ENCODE measurements at places on chromosomes 5 and 9.

GRCh38 chr5:109703829-109704228, 14.1 kb downstream of the MAN2A1 start:
- DNase-seq: no peak

- peak; percentile 42 for DNase-seq
Measured at GRCh38 chr9:84325347-84325973, 15.1 kb downstream of the SLC28A3 start.

DNA sequence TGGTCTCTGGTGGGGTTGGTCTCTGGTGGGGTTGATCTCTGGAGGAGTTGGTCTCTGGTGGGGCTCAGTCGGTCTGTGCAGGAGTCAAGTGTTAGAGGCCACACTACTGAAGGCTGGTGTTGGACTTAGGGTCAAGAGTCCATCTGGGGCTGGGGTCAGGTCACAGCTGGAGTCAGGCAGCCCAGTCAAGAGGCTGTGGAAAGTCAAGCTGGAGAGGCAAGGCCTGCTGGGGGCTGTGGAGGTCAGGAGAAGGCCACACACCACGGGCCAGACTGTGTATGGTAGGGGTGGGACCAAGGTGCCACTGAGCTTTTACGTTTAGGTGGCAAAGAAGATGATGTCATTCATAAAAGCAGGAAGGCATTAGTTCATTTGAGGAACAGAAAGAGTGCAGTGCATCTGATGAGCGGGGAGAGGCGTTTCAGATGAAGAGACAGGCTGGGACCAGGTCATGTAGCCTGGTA, 16.7 kb upstream of the CD74 start:
- no peak for DNase-seq

DNA sequence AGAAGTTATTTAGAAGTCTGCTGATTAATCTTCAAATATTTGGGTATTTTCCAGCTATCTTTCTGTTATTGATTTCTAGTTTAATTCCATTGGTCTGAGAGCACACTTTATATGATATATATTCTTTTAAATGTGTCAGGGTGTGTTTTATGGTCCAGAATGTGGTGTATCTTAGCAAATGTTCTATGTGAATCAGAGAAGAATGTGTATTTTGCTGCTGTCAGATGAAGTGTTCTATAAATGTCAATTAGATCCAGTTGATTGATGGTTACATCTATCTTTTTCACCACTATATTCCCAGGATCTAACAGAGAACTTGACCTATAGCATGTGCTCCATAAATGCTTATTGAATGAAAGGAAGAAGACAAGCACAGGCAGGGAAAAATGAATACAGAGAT, 17.5 kb upstream of the ERAP1 start:
- no peak for DNase-seq

DNA sequence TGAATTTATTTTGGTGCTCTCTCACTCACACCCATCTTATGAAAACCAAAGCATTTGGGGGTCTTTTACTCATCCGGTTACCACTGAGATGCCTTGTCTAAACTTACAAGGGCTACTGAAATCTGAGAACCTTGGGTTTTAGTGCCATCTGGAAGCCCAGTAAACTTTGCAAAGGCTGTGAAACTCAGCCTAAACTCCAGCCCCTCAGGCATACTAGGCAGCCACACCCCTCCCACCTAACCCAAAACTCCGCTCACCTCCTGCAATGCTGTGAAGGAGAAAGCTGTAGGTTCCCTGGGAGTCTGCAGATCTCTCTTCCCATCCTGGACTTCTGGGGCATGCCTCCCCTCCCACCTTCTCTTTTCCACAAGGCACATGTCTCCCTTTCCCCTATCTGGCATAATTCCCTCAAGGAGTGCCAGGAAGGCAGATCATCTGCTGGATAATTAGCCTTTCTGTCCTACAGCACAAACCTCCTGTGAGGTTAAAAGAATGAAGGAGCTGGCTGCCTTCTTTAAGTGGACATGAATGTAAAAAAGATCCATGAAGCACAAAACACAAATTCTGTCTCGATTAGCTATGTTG, 71.5 kb upstream of the ANXA1 start:
- no peak for DNase-seq

DNA sequence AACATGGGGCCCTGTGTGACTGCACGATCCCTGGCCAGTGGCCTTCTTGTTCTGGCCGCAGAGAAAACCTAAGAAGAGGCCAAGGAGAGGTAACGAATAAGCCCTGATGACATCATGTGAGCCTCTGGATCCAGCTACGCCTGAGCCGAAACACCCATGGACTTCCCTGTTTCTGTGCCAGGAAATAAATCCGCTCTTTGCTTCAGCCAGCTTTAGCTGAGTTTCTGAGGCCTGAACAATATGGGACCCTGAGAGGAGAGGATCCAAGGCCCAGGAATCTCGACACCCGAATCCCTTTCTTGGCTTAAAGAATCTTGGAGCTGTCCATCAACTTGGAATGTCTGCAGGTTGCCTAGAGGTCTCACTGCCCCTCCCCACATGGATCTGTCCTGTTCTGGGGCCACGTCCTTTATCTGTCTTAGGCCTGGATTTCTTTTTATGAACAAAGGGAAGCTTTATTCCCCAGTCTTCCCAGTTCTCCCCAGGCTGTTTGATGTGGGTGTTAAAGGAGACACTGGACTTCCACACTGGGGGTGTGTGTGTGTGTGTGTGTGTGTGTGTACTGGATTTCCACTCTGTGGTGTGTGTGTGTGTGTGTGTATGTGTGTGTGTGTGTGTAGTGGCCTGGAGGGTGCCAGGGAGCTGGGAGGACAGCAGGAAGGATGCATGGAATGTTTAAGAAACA, 13.7 kb downstream of the IER5L start:
- no peak for DNase-seq

GRCh38 chr9:114046875-114047274, 31.2 kb downstream of the AMBP start:
- no peak for DNase-seq

GRCh38 chr9:72390907-72391306, 25.9 kb upstream of the ZFAND5 start:
- DNase-seq: no peak

DNA sequence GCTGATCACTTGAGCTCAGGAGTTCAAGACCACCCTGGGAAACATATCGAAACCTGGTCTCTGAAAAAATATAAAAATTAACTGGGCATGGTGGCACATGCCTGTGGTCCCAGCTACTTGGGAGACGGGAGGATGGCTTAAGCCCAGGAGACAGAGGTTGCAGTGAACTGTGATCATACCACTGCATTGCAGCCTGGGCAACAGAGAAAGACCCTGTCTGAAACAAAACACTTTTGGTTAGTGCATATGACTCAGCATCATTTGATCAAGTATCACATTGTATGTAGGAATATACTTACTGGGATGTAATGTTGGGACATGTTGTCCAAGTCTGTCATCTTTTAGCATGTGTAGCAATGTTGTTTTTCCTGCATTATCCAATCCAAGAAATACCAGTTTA, 12.0 kb downstream of the SAR1B start:
- DNase-seq: no peak

GRCh38 chr5:116455061-116455460, 119.6 kb downstream of the SEMA6A start:
- peak; percentile 88 for DNase-seq

GRCh38 chr5:36373527-36374086, 71.9 kb upstream of the RANBP3L start:
- peak; percentile 65 for DNase-seq

DNA sequence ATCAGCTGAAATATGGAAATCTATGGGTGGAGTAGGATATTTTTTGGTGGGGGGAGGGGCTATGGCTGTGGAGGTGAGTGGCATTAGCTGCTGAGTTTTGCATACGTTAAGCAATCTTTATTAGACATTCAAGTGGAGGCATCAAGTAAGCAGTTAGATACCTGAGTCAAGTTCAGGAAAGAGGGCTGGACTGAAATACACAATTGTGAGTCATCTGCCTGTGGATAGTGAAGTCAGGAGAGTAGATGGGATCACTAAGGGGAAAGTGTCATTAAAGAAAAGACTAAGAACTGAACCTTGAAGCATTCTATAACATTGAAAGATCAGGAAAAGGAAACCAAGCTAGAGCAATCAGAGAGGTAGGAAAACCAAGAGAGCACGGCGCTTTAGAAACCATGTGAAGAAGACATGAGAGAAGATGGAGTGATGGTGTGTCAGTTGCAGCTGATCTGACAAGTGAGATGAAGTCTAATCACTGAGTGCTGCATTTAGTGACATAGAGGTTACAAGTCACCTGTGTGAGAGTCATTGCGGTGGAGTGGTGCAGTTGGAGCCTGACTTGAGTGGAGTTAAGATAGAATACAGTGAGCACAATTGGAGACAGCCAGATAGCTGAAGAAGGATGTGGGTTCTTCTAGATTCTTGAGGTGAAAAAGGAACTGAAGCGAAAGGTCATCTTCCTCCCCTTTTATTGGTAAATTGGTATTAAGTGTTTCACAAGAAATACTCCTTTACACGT, 88.7 kb downstream of the PIP5K1B start:
- DNase-seq: no peak

- no peak for DNase-seq
Measured at GRCh38 chr5:142324136-142324870, 518 bp downstream of the SPRY4 start.

DNA sequence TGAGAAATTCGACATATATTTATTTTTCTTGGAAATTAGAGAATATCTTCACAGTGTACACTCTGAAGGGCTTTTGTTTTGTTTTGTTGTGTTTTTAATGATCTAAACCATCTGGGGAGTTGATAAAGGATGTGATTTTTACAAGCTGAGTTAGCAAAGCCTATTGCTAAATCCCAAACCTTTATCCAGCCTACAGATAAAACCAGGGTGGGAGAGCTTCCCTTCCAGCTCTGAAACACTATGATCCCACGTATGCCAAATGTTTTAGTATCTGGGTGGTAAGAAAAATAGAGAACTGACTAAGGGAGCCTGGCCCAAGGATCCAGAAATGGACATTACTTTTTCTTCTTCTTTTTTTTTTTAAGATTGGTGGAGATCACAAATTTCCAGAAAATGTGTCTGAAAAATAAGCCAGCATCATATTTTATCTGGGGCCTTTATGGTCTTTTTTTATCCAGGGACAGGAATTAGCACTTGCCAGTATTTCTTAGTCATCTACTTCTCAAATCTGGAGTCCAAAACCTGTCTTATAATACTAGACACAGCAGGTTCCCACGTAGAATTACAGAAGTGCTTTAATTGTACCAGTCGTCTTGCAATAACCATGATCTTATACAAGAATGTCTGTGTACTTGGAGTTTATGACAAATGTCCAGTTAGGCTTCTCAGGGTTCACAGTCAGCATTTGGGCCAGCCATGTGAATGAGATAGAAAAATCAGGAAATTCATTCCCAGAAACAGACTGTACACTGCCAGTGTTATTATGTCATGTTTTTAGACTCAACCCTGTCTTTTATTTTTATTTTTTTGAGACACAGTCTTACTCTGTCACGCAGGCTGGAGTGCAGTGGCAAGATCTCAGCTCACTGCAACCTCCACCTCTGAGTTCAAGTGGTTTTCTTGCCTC, 290.8 kb upstream of the MPDZ start:
- no peak for DNase-seq

- no peak for DNase-seq
Measured at GRCh38 chr9:78006734-78007133, 24.9 kb downstream of the GNAQ start.

DNA sequence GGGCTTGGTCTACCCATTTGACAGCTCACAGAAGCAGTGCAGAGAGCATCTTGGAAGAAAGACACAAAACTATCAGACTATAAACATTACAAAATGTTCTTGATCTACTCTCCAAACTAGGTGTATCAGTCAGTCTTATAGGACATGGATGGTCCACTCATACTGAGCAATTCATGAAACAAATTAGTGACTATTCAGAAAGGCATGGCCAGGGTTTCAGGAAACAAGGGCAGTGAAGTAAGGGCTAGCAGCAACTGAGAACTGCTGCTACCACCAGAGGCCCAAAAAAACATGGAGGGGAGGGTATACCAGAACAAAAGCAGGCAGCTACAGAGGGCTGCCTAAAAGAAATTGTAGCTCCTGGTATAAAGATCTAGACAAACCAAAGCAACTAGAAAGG, 287.0 kb downstream of the PIK3R1 start:
- DNase-seq: no peak

GRCh38 chr5:3943859-3944258, 348.2 kb downstream of the IRX1 start:
- no peak for DNase-seq

- DNase-seq: peak; percentile 82
Measured at GRCh38 chr5:107486489-107486888, 184.2 kb downstream of the EFNA5 start.

- DNase-seq: no peak
Measured at GRCh38 chr9:125888211-125888610, 141.0 kb downstream of the PBX3 start.

DNA sequence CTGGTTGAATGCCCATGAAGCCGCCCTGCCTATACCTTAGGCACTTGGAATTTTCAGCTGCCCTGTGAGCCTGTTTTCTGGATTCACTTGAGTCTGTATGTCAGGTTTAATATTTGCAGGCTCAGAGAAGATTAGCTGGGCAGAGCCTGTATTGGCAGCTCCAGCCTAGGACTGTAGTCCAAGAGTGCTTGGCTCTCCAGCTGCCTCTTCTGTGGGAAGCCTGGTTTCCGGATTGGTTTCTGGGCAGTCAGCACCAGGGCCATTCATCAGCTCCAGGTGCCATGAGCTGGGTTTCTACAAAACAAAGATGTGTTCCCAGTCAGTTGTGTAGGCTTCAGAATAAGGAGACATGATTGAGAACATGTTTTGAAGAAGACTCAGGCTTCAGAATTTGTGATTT, 90.1 kb downstream of the ARHGAP26 start:
- DNase-seq: no peak

GRCh38 chr9:93697352-93698139, 121.2 kb downstream of the PHF2 start:
- DNase-seq: no peak

DNA sequence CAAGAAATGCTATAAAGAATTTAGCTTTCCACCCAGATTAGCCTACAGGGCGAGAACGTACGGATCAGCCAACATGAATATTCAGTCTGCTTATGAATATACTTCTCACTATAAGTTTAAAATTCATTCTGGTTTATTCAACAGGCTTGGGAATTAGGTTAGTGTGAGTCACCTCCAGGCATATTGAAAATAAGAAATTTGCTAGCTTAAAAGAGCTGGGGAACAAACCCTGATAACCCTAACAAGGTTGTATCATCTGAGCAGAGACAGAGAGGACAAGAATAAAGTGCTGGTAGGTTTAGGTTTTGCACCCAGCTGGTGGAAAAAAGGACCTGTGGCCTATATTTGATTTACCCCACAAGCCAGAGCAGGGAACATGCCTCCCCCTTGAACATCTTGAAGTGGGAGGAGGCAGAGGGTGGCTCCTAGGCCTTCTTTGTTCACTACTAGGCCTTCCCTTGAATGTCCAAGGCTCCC, 12.3 kb downstream of the FNBP1 start:
- DNase-seq: no peak

All from RCC 7860 (cell line).